H7 (cell line): ENCODE measurements at places on chromosomes 6 and 20.

DNA sequence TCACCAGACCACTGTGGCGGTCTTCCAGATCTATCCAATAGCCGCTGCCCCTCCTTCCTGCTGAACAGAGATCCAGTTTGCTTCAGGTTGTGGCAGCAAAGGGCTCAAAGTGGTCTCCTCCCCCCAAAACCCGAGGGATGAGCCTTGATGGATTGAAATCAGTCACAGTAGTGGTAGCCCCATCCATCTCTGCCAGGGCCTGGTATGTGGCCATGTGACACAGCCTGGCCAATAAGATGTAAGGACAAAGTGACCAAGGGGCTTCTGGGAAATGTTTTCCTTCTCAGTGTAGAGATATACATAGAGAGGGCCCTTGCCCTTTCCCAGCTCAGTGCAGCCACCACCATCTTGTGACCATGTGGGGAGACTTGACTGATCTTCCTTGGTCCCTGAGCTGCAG lies 4.1 kb upstream of the ARMC2 start:
- no peak for DNase-seq

DNA sequence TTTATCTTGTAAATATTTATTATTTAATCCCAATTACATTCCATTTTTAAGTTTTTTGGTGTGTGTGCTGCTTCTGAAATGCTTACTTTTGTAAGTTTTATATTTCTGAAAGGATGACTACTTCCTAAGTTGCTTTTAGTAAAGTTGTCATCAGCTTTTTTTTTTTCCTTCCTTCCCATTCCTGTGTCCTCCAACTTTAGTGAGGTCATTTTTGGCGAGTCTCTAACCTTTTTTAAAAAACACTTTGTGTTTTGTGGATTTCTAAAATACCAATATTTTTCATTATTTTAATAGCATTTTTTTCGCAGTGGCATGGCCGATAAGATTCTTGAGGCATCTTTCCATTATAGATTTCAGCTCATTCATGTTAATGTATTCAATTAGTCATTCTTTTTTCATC lies 30.9 kb downstream of the FIG4 start:
- no peak for DNase-seq

DNA sequence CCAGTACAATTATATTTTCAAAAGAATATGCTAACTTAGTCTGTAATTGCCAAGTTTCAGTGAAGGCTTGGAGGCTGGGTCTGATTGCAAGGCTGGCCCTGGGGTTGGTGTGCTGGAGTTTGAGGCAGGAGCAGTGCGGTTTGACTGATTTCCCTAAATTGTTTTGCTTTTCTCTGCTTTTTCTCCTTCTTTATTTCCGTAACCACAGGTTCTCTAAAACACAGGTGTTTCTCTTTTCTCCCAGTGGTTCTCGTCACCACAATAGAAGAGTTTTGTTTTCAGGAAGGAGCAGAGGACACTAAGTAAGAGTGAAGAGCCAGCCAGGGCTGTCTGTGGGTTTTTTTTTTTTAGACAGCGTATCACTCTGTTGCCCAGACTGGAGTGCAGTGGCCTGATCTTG lies 8.2 kb upstream of the SNX9 start:
- no peak for DNase-seq

GRCh38 chr6:148316308-148316707 lies 26.3 kb upstream of the SASH1 start:
- DNase-seq: no peak

DNA sequence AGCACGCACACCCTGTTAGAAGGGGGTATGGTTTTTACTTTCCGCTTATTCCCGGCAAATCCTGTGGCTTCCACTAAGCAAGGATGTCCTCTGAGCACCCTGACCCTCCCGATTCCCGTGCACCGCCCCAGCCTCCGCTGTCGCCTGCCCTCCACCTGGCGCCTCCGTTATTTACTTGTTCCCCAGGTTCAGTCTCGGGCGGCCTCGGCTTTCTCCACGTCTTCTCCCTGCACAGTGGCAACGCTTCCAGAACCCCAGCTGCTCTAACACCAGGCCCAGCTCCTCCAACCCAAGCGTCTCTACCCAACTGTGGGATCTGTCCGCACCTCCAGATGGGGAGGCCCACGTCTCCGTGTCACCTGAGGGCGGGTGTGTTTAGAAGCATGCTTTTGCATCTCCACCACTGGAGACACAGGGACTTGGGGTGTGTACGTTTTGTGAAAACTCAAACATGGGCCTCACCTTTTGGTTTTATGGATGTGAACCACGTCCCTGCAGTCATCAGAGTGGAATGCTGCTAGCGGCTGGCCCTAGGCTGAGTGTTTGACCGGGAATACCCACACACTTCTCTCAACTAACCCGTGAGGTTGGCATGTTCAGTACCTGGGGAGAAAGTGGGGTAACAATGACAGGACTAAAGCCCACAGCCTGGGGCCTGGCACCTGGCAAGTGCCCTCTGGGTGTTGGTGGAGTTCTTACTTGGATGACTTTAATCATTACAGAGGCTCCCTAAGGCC lies 79.9 kb downstream of the THBS2 start:
- peak; percentile 33 for DNase-seq

DNA sequence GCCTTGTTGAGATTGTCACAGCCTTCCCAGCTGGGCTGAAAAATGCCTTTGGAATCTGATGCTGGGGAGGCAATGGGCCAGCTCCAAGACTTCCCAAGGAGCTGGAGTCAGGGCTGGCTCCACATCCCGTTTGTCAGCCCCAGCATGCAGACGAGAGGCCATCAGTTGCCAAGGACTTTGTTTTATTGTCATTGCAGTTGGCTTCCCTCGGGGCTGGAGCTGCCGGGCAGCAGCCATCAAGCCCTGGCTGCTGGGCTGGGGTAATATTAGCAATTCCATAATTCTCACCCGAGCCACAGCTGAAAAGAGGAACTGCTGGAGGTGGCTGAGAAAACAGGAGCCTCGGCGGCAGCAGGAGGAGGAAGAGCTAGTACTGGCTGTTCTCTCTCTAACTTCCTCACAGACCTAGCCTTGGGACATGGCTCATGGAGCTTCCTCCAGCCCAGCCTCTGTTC lies 182.5 kb downstream of the CDC5L start:
- DNase-seq: no peak

- DNase-seq: no peak
Measured at GRCh38 chr6:16759181-16759645, 2.0 kb downstream of the ATXN1 start.

DNA sequence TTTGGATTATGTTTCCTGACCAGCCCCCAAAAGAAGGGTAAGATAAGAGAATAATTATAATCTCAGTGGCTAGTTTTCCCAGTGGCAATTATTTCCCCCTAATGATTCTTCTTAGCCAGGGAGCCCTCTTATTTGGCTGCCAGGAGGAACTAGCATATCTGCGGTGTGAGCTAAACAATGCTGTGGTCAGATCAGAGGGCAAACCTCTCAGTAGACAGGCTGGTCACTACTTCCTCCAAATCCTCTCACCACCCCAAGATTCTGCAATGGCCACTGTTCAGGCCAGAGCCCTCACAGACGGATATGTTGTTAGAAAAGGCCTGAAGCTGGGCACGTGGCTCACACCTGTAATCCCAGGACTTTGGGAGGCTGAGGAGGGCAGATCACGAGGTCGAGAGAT lies 273.4 kb upstream of the SASH1 start:
- DNase-seq: no peak

GRCh38 chr6:157706883-157707282 lies 116.2 kb upstream of the SNX9 start:
- no peak for DNase-seq
